ENCODE measurements at places on chromosomes 12 and 14.

GRCh38 chr12:24960222-24960855, 11.4 kb upstream of the BCAT1 start:
- DNase-seq, result peak; percentile 10

DNA sequence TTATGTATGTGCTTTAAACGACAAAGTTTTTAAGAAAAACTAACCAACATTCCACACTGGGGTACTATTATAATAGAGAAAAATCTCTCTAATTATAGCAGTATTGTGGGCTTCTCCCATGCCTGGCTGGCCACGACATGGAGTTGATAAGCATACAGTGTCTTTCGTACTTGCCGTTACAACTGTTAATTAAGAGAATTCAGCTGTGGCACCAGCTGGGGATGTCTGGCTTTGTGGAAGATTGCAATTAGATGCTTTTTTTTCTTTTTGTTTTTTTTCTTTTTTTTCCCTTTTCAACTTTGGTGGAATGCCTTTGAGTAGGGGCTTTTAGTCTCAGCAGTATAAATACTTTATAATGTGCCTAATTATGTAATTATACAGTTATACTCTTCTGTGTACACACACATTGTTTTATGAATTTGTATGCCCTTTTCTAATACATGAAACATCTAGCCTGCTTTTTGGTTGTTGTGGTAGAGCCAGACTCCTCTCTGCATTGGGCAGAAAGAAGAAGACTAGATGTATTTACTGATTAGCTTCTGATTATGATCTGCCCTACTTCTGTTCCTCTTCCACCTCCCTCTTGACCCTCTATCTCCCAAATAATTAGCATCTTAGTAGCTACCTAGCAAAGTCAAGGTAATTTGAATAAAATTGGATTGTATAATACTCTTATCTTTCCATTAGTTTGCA, 76.4 kb downstream of the SUSD6 start:
- no peak for DNase-seq

DNA sequence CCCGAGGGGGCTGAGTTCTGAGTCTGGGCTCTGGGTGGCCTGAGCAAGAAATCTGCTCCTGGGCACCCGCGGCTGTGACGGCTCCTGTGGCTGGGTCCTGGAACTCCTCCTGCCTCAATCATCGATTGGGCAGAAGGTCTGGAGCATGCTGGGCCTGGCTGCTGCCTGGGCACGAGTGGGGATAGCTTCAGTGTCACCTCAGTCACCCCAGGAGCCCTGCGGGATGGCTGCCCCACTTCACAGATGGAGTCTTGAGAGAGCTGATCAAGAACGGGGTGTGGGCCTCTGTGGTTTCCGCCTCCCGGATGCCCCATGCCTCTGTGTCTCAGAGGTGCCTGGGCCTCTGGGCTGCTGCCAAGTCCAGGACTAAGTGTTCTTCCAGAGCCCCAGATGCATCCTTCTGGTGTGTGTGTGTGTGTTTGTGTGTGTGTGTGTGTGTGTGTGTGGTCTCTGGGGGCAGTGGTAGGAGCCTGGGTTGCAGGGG, 185.6 kb upstream of the C14orf180 start:
- DNase-seq, result no peak

GRCh38 chr12:131673888-131674257, 37.0 kb upstream of the SFSWAP start:
- no peak for DNase-seq

DNA sequence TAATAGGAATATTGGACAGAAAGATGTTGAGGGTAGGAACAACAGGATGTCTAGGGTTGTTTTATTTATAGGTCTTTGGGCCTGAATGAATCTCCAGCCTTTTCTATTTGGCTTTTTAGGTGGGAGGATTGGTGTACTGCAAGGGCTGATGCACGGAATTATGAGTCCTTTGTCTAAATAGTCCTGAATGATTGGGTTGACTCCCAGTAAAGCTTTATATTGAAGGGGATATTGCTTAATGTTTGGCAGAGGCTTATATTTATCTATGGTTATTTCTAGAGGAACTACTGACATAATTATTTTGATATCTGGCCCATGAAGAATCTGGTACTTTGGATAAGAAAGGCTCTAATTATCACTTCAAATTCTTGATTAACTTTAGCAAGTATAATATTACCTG, 253.6 kb upstream of the AVPR1A start:
- no peak for DNase-seq

GRCh38 chr14:71089971-71090370, 182.7 kb downstream of the PCNX1 start:
- no peak for DNase-seq

GRCh38 chr12:45732250-45732649, 2.7 kb downstream of the ARID2 start:
- DNase-seq, result no peak

DNA sequence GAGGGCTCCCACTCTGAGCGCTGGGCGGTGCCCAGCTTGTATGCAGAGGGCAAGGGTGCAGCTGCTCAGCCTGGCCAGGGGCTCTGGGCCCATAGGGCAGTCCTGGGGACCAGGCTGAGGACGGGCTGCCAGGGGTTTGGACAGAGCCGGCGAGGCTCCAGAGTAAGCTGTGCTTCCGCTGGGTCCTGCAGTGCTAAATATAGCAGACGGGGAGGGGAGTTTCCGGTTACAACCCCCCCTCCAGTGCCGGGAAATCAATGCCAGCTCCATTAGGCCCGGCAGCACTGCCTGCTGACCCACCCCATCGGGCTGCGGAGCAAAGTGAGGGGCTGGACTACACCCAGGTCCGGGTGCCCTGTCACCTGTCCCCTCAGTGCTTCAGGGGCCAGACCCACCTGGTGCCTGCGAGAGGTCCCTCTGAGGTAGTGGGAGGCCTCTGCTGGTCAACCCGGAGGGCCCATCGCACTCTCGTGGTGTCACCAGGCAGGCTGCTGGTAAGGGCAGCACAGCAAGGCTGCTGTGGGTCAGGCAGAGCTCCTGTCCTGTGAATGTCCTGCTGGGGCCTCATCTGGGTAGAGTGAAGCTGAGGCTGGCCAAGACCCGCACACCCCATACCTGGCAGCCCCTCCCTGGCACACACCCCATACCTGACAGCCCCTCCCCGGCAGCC, 2.6 kb upstream of the JAG2 start:
- no peak for DNase-seq

DNA sequence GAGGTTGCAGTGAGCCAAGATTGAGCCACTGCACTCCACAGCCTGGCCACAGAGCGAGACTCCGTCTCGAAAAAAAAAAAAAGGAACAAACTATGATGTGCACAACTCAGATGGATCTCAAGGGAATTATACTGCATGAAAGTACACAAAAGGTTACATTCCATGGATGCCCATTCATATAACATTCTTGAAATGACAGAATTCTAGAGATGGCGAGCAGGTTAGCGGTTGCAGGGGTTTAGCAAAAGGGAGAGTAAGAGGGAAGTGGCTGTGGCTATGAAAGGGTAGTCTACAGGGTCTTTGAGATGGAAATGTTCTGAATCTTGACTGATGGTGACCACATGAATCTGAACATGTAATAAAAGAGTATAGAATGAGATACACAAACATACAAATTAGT, 49.7 kb downstream of the CKB start:
- DNase-seq, result no peak

- DNase-seq, result no peak
These were observed 67.7 kb upstream of the DDX11 start for GRCh38 chr12:31005944-31006361.

DNA sequence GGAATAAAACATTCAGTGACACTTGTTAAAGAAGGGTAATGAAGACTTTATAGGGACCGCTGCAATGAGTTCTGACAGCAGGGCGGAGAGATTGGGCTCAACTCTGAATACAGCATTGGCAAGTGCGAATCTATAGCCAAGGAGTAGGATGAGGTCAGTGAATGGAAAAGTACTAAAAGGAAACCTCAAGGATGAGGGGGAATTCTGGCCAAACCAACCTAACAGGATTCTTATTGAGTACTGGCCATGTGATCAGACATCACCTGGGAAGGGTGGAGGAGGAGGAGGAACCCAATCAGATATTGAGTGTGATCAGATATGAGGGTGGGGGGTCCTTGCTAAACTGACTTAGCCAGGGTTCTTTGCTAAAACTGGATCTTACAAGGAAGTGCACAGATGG, 31.0 kb downstream of the DRAM1 start:
- DNase-seq, result no peak

DNA sequence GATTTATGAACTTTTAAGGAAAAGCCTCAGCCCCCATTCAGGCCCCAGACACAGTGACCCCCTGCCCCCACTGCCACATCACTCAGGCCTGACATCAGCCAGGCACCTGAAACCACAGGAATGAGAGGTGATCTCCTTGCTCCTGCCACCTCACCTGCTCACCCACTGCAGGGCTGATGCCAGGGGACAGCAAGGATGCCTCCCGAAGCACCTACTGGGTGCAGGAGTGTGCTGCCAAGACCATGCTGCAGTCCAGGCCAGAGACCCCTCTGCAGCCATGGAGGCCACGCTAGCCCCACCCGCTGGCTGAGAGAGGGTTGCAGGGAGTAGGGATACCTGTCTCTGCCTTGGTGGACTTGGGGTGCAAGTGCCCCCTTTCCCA, 18.6 kb upstream of the KRT7 start:
- DNase-seq, result no peak

- no peak for DNase-seq
These were observed 120.7 kb downstream of the CRACR2A start for GRCh38 chr12:3632256-3632655.

DNA sequence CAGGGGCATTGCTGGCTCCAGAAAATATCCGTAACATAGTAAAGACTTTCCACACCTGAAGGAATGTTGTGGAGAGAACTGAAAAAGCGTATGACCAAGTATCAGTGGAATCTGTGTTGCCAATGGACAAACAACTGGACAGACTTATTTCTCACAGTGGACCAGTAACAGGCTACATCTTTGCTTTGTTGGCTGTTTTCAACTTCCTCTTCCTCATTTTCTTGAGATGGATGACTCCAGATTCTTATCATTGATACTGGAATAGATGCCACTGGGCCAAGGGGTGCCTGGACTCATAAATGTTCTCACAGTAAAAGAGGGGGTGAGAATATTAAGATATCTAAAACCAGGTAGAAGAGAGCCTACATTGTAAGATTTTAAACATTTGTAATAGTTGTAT, 6.4 kb downstream of the GAS2L3 start:
- no peak for DNase-seq

DNA sequence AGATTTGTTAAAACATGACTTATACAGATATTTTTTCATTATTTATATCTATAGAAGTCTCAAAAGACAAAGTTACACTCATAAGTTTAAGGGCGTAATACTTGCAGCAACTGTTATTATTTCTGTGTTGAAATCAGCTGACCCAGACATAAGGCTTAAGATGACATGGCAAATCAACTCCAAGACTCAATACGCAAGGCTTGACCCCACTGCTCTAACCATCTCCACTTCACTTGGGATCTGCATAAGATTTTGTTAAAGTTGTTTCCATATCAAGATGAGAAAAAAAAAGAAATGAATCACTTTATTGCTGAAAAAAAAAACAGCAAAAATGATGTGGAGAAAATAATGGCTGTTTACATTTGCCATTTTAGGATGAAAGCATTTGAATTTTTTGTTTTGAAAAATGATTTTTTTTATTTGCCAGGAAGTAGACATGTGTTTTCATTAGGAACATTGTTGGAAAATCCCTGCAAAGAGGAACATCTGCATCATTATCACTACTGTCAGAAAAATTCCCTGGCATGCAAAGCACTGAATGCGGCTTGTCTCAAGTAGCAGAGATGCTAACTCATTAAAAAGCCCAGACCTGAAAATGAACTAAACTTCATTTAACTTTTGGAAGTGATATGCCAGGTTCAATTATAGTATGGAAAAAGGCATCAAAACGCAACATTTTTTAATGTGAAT, 73.5 kb downstream of the LIN7A start:
- DNase-seq, result no peak

- DNase-seq, result no peak
These were observed 578.5 kb downstream of the ALG10 start for GRCh38 chr12:34600592-34601462.

- no peak for DNase-seq
These were observed 6.9 kb upstream of the COPS7A start for GRCh38 chr12:6716874-6717437.

DNA sequence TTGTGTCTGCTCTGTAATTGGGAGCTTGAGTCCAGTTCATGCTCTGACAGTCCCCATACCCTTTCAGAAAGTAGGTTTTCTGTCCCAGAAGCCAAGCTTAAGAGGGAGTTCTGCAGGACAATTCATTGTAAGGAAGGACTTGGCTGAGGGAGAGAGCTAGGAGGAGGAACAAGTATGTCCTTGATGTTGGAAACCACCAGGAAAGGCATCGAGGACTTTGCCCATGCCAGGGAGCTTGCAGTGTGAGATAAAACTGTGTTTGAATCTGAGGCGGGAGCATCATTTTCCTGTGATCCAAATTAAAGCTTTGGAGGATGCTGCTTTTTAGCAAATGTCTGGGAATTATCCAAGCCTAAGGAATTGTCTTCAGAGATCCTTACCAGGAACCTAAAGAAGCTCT, 175.3 kb downstream of the EMP1 start:
- no peak for DNase-seq

DNA sequence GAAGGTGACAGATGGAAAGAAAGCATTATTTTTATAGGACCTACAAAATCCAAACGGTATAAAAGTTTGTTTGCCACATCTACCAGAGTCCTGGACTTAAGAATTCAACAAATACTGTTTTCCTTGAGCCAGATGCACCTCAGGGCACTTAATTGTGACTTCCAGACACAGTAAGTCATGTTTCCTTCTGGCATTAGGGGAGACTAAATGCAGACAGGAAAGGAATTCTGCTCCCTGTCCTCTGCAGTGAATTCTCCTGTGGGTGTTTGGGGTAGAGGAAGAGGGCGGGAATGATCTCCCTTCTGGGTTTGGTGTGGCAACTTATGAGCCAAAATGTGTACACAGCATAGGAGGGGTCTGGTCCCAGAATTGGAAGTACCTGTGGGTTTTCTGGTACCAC, 93.9 kb upstream of the ZDHHC17 start:
- DNase-seq, result no peak

DNA sequence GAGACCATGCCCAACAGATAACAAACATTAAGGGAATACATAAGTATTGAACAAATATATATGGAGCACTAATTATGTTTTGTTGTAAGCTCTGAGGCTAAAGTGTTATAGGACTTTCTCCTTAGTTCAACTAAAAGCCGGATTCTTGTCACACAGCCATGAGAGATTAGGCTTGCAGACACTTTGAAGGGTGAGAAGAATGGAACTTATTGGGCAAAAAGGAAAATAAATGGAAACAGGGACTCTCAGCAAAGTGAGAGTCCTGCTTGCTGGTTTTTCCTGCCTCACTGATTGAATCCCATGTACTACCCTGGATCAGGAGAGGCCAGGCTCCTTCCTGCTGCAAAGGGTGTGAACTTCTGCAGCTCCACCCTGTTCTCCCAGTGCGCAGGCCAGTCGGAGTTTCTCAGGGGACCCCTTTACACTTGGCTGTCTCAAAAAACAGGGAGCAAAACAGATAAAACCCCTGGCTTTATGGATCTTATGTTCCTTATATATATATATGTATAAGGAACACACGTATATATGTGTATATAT, 77.1 kb upstream of the FUT8 start:
- DNase-seq, result no peak

DNA sequence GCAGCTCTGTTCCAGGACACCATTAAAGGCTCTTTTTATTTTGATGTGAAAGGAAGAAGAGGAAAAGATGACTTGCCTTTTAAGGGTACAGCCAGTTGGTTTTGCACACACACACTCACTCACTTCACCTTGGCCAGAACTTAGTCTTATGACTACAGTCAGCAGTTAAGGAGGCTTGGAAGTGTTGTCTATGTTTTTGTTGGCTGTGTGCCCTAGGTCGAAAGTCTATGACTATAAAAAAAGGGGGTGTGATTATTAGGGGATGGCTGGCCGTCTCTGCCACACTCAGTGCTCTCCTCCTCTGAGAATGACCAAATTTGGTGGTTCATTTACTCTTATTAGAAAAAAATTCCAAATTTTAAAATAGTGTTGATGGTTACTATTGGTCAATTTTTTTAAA, 139.5 kb upstream of the OTX2 start:
- no peak for DNase-seq
